ENCODE measurements at places on chromosomes 4 and X.

GRCh38 chrX:155966876-155967275 lies 30.6 kb upstream of the IL9R start:
- no peak for DNase-seq

- no peak for DNase-seq
Observed at GRCh38 chr4:36292556-36293188, 11.3 kb downstream of the DTHD1 start.

DNA sequence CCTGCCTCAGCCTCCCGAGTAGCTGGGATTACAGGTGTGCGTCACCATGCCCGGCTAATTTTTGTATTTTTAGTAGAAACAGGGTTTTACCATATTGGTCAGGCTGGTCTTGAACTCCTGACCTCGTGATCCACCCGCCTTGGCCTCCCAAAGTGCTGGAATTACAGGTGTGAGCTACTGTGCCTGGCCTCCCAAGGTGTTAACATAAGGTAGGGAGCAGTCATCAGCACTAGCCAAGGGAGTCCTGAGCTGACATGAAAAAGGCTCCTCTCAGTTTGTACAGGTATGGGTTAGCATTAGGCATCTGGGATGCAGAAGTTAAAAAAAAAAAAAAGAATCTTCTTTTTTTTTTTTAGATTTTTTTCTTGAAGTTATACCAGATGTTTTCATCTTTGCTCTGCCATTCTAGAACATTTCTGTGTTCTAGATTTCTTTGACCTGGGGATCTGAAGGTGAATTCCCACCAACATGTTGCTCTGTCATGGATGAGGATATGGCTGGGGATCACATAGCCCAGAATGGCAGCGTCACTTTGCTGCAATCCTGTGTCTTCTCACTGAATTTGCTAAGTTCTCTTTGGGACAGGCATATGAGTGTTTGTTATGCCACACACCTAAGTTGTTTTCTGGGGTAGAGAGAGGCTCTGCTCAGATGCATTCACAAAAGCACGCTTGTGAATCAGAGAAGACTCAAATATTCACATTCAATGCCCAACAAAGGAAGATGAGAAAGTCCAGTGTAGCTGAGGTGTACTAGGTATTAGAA lies 24.4 kb upstream of the PLA2G12A start:
- no peak for DNase-seq

GRCh38 chrX:80792205-80792604 lies 17.5 kb downstream of the BRWD3 start:
- DNase-seq, result no peak

All from tongue (tissue), 3 donors.